Activated naive CD4-positive, alpha-beta T cell treated with anti-CD3 and anti-CD28 coated beads, Interleukin-2, amount 50 U/mL, for 16 hours (primary cell): ENCODE measurements at places on chromosomes 11 and 22.

GRCh38 chr11:129639300-129639699 lies 176.3 kb upstream of the TMEM45B start:
- DNase-seq = no peak

DNA sequence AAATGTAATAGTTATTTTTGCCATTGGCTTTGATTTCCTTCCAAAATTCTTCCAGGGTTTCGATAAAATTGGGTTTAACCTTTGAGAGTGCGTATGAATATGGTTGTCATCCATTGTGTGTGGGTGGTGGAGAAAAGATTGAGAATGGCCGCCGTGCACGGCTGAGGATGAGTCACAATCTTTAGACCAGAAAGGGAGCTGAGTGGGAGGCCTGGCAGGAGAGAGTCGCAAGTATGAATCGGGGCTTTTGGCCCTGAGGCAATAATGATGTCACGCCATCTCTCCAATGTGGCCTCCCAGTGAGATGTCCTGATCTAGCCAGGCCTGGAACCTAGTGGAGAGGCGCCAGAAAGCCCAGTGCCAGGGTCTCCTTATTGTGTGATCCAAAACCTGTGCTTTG lies 33.1 kb upstream of the SMPD1 start:
- no peak for DNase-seq

DNA sequence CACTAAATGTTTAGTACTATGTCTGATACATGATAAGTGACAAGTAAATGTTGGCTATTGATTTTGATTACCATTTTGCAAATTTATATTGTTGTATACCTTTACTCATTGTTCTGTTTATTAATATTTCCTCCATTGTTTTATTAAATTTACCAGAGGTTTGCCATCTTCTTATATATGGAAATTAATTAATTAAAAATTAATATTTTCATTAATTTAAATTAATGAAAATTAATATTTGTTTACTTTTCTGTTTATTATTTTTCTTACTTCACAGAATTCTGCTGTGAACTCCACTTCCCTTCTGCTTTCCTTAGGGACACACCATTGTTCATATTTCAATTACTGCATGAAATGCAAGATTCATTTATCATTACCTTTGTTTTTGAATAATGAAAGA lies 331.0 kb downstream of the LARGE1 start:
- no peak for DNase-seq

DNA sequence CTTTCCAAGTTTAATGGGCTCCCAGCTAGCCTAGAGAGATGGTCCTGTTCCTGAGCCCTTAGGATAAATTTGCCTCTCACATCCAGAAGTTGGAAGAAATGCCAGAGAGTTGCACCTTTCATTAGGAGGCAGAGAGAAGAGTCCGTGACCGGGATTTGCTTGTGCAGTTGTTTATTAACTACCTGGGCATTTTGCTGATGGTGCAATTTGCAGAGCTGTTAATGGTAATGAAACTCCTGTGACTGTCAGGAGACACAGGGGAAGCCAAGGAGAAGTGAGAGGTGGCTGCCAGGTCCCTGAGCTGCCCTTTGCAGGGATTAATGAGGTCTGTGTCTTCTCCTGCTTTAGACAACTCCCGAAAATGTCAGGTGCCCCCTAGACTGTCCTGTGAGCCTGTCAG lies 69.1 kb upstream of the B3GAT1 start:
- DNase-seq = no peak

DNA sequence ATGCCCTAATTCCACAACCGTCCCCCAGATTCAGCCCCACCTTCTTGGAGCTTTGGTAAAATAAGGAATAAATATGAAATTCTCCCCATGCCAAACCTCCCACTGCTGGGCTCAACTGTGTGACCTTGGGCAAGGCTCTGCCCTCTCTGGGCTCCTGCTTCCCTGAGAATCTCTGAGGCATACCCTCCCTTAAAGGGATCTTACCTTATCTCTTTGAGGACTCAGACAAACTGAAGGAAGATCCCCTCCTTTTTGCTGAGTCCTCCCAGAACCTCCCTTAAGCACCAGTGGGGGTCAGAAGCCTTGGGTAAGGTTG lies 2.7 kb downstream of the CD248 start:
- DNase-seq = no peak

DNA sequence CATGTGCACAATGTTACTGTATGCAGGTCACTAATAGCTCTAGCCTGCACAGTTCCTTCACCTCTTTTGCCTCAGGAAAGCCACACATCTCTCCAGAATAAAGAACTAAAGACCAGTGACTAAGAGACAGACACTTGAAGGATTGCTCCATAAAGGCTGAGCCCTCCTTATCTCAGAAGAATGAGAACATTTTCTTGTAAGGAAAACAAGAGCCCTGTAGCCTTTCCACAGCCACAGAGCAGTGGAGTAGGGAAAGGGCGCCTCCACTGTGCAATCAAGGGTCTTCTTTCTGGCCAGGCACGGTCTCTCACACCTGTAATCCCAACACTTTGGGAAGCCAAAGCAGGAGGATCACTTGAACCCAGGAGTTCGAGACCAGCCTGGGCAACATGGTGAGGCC lies 202.6 kb upstream of the TMEM45B start:
- no peak for DNase-seq

DNA sequence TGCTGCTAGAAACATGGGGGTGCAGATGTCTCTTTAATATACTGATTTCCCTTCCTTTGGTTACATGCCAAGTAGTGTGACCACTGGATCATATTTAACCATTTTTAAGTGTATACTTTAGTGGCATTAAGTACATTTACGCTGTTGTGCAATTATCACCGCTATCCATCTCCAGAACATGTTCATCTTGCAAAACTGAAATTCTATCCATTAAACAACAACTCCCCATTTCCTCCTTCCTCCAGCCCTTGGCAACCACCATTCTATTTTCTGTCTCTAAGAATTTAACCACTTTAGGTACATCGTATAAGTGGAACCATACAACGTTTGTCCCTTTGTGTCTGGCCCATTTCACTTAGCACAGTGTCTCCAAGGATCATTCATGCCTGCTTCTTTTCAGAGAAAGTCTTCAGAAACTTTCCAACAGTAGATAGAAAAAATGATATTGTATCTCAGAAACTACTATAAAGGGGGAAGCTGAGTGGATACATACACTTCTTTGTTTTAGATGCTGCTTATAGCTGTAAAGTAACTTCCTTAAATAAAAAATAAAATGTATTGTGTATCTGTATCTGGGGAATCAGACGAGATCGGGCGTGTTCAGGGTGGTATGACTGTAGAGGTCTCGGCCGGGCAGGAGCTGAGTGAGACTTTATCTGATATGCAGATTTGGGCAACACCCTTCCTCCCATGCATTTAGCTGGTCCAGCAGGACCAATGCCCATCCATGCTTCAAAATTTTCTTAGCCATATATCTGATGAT lies 44.6 kb upstream of the ZBED5 start:
- DNase-seq = no peak

DNA sequence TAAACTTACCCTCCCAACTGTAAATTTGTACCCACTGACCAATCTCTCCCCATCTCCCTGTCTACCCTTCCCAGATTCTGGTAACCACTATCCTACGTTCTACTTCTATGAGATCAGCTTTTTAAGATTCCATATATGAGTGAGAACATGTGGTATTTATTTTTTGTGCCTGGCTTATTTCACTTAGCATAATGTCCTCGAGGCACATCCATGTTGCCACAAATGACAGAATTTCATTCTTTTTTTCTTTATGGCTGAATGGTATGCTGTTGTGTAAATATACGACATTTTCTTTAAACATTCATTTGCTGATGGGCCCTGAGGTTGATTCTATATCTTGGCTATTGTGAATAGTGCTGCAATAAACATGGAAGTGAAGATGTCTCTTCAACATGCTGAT lies 74.7 kb upstream of the RRM1 start:
- DNase-seq = no peak

DNA sequence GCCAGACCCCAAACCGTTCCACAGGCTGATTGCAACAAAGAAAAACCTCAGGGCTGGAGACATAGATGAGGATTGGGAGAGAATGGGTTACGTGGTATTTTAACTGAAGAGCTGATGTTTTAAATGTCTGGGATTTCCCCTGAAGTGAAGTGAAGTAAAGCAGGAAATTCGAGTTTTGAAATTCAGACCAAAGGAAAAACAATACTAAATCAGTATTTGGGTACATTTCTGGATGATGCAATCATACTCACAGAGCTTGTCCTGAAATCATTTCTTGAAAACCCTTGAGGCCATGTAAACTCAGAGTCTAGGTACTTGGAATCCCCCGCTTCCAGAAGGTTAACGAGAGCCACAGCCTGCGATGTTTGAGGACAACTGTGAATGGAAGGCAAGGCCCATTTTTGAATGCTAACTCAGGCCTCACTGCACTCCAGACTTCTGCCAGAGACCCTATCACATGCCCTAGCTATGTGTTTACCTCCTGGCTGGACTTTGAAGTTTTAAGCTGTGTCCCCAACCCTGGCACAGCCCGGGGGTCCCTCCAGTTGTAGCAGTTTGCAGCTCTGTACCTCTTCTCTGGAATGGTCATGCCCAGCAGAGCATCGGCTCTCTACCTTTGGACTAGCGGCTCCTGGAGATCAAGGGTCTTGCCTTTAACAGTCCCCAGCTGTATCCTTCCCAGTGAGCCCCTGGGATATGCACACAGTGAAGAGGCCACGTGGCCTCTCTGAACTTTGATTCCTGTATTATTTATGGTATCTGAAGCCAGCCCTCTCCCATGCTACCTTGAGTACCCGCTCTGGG lies 5.4 kb upstream of the FTH1 start:
- DNase-seq = no peak

- no peak for DNase-seq
Measured at GRCh38 chr22:30028731-30029130, 51.5 kb upstream of the HORMAD2 start.

DNA sequence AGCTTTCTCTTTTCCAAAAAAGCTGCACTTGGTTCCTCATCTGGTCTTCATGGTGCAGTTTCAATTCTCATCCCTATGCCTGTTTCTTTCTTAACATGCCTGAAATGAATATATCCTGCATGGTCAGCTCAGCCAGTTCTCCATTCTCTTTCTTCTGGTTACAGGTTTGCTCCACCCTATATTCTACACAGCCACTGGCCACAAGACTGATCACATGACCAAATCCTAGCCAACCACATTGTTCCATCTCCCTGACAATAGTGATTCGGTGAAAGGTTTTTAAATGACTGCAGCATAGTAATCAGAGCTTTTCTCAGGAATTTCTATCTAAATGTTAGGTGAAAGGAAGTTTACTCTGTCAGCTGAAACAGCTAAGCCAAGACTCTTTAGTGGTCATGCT lies 891.4 kb downstream of the METTL15 start:
- DNase-seq = no peak

DNA sequence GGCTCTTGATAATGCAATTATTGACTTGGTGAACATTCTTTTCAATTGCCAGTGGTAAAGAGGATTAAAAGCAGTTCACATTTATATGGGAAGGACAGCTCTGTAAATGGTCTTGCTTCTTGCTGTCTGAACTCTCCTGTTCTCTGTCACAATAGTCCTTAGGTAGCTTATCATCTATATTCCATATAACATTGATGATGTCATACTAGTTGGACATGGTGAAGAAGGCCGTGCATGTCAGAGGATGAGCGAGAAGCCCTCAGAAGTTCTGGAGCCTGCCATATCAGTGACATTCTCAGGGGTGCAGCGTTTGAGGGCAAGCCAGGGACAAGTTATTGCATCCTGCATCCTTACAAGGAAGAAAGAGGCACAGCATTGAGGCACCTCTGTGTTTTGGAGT lies 2.6 kb upstream of the CHKB start:
- no peak for DNase-seq

DNA sequence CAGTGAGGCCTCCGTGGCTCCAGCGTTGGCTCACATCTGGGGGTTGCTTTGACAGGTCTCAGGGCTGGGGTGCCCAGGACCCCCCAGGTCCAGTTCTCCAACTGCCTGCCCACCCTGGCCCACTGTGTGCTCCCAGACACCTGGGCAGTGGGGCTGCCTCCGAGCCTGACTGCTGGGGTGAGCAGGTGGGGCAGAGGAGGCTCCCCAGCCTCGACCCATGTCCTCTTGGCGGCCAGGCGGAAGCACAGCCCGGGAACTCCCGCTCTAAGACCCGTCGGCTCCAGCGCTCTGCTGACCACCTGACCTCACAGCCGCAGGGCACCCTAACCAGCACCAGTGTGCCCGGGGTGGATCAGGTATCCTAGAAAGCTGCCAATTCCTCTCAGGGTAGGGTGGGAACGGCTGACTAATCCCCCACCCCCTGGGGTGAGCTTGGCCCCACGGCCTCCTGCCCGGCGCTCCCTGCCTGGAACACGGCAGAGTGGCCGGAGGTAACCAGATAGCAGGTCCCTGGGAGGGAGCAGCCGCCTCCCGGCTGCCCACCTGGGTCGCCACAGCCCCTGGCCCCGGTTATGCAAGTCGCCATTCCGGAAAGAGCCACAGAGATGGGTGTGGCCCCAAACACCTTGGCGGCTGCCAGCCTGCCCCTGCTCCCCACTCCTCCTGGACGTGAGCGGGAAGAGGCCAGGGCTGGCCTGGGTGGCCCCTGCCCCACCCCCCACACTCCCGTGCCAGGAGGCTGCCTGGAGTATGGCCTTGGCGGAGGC lies 19.2 kb upstream of the MUC5B start:
- no peak for DNase-seq

DNA sequence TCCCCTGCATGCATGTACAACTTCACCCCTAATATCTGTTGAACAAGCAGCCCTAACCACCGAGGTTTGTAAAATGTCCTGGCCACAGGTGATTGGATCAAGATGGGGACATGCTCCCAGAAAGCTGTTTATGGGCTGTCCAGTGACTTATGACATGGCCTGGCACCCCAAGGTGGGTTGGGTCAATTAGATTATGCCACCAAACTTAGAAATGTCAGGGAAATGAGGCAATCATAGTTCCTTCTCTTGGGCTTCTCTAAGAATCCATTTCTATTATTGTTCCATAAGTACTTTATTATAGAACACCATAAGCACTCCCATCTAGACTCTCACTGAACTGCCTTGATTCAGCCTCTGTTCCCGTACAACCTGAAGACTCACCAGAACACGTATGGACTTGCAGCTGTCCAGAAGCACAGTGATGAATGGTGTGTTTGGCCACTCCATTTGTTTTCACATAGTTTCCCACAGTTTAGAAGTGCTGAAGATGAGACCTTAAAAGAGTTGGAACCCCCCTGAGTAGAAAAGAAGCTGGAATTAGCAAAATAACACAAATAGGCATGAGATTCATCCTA lies 45.5 kb upstream of the OLFML1 start:
- DNase-seq = no peak

DNA sequence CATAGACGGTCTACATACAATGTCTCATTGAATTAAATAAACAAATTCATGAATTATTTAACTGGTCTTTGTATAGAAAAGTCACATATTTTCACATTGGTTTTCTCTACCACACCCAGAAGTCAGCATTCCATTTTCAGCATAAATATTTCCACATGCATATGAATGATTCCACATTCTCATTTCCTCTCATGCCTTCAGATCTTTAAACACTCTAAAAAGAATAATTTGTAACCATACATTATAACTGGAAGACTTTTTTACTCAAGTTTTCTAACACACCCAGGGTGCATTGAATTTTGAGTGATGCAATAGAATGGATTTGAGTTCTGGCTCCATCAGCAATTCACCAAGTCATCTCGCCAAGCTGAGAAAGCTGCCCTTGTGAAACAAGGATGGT lies 501.8 kb upstream of the TENM4 start:
- DNase-seq = no peak

GRCh38 chr22:32103658-32104315 lies 55.3 kb downstream of the C22orf42 start:
- DNase-seq = no peak

GRCh38 chr11:32137263-32137662 lies 46.4 kb downstream of the RCN1 start:
- no peak for DNase-seq

GRCh38 chr22:44463151-44463550 lies 34.9 kb downstream of the RTL6 start:
- DNase-seq = no peak
